NCI-H446 treated with DMSO at 0.1 percent for 48 hours (cell line): ENCODE measurements at places on chromosomes 5 and 9.

GRCh38 chr5:64518793-64519192 is 13.0 kb downstream of the RGS7BP start:
- DNase-seq = no peak

DNA sequence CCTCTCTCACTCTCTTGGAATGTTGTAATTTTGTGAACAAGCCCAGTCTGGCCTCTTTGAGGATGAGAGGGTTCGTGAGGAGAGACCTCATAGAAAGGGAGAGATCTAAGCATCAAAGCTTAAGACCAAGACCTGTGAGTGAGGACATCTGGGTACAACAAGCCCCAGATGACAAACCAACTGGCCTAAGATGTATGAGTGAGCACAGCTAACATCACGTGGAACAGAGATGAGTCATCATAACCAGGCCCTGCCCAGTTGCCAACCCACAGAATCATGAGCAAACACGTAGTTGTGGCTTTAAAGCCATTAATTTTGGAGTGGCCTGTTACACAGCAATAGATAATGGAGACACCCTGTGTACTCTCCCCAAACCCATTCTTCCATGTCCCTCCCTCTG is 439.1 kb upstream of the KIF2A start:
- no peak for DNase-seq

GRCh38 chr5:81244451-81244850 is 11.3 kb downstream of the CKMT2 start:
- no peak for DNase-seq

- DNase-seq = no peak
These were observed 23.3 kb downstream of the CLPTM1L start for GRCh38 chr5:1321576-1321975.

GRCh38 chr5:133596049-133596448 is 16.3 kb downstream of the FSTL4 start:
- no peak for DNase-seq

GRCh38 chr5:128773378-128773777 is 191.9 kb upstream of the SLC27A6 start:
- no peak for DNase-seq

- DNase-seq = no peak
These were observed 33.4 kb downstream of the CREBRF start for GRCh38 chr5:173089581-173089980.

DNA sequence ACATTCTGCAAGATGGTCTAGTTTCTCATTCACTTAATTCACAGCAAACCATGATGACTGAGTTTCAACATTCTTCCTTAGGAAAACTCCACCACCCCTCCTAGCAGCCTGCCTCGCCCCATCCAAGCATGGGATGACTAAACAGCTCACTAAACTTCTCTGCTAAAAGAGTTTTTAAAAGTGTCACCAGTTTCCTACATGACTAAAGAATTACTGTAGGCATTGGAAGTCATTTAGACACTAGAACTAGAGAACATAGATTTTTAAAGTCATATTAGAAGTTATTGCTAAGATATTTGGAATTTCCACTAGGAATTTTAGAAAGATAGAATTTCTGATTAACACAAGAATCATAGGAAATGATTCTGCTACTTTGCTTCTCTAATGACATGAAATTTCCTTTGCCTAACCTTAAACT is 5.5 kb upstream of the ESM1 start:
- no peak for DNase-seq

DNA sequence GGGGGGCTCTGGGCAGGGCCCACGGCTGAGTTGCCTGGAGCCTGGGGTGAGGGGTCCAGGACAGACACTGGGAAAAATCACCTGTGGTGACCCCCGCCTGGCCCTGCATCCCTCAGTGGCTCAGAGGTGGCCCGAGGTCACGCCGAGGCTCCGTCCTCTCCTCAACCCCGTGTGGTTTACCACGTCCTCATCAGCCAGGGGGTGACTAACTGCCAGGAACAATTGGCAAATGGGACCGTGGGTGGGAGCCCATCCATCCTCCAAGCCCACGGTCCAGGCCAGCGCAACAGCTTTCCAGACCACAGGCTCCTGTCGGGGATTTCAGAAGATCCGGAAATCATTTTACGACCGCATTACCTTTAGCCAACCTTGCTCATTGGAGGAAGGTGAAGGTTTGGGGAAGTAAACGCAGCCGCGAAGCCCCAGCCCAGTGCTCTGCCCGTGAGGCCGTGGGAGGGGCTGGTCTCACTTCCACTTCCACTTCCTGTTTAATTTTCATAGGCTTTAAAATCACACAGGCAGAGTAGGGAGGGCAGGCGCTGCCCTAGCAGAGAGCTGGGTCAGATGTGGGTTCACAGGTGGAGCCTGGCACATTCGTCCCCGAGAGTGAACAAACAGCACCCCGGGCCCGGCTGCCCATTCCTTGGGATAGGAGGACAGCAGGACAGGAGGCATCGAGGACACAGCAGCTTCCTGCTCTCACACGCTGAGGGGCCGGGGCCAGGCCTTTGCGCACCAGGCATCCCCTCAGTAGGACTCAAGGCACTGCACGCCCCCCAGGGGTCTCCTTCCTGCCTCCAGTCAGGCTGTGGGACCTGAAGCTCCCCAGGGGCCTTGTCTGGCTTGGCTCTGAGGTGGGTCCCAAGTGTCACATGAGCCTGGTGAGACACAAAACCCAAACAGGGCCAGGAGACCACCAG is 19.8 kb upstream of the SLC9A3 start:
- no peak for DNase-seq

DNA sequence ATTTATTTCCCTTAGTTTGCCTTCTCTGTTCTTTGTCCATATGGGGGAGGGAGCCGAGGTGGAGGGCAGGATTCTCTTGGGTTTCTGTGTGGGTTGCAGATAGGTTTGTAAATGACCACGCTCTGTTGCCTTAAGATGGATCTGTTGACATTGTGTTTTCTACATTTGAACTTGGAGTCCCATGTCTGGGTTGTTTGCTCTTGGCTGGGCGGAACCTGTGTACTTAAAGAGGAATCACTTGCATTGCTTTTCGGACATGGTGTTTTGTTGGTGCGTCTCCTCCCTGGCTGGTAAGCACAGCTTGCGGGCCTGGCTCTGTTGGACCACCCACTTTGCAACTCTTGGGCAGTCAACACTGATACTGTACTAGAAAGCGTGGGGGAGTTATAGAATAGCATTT is 45.9 kb downstream of the EHMT1 start:
- no peak for DNase-seq

DNA sequence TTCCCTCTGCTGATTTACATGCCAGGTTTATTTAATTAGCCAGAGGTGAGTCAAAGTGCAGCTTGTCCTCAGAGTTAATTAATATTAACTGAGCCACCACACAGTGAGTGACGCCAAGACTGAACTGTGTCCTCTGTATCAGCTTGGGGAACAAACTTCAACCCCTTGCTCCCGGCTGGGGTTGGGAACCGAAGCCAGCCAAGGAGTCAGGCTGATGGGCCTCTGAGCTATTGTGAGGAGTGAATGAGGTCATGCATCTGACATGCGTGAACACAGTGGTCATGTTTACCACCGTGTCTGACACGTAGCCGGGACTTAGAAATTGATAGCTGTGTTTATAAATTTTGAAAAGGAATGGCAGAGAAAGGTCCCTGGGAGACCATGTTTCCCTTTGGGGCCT is 17.1 kb downstream of the IGIP start:
- no peak for DNase-seq

- no peak for DNase-seq
These were observed 271.9 kb upstream of the TMEM161B start for GRCh38 chr5:88540471-88541115.

DNA sequence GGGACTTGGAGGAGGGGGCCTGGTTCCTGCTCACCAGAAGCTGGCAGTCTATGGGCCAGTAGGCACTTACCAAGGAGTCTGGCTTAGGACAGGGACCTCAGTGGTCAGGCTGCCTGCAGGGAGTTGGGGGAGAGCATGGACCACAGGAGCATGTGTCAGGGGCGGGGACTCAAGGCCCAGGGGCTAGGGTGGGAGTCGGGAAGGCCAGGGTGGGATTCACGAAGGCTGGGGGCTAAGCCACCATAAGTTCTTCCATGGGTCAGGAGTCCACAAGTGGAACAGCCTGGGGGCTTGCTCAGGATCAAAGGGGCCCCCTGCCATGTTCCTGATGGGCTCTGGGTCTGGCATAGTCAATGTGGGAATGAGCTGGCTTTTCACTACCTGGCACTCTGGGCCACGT is 11.5 kb upstream of the SLC25A48 start:
- DNase-seq = no peak

GRCh38 chr5:159178978-159179377 is 30.4 kb downstream of the RNF145 start:
- DNase-seq = no peak

DNA sequence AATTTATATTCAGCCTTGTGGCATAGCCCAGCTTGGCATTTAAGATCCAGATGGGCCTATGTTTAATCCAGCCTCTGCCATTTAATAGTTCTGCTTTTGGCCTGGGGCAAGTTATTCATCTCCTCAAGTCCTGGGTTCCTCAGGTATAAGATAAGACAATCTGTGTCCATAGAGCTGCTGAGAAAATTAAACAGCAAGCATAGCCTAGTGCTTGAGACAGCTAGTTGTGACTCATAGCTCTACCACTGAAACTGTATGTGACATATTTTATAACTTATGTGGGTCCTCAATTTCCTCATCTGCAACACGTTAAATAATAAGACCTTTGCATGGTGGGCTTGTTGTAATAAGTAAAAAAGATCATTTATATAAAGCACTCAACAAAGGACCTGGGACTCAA is 53.3 kb upstream of the ATP10B start:
- no peak for DNase-seq

DNA sequence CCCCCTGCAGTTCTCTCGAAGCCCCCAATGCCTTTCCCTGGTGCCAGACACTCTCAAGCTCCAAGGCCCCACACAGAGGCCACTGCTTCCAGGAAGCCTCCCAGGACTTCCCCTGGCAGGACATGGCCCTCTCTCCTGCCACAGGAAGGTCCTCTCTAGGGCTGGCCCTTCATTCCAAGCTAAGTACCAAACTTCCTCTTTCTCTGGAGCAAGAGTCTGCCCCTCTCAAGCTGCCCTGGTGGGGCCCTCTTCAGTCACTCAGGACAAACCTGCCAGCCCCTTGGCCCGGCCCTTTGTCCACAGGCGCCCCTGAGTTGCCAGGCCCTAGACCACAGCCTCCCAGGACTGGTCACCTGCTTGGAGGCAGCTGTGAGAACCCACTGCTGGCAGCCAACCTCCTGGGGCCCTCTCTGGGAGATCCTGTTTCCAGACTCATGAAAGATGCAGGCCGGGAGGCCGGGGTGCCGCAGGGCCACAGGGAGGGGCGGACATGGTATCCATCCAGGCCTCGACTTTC is 6.6 kb downstream of the NINJ1 start:
- DNase-seq = no peak

DNA sequence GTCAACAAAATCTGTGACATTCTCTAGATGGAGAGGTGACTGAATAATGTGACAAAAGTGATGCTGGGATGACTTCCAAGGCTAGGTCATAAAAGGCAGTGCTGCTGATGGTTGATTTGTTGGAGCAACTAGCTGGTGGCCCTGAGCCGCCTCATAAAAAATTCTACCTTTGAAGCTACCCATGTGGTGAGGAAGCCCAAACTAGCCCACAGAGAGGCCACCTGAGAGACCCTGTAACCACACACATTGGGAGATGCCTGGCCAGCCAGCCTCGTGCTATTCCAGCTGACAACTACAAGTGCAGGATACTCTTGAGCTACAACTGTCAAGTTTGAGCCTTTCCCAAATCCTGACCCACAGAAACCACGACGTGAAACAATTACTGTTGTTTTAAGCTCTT is 22.7 kb downstream of the CLTA start:
- DNase-seq = no peak

DNA sequence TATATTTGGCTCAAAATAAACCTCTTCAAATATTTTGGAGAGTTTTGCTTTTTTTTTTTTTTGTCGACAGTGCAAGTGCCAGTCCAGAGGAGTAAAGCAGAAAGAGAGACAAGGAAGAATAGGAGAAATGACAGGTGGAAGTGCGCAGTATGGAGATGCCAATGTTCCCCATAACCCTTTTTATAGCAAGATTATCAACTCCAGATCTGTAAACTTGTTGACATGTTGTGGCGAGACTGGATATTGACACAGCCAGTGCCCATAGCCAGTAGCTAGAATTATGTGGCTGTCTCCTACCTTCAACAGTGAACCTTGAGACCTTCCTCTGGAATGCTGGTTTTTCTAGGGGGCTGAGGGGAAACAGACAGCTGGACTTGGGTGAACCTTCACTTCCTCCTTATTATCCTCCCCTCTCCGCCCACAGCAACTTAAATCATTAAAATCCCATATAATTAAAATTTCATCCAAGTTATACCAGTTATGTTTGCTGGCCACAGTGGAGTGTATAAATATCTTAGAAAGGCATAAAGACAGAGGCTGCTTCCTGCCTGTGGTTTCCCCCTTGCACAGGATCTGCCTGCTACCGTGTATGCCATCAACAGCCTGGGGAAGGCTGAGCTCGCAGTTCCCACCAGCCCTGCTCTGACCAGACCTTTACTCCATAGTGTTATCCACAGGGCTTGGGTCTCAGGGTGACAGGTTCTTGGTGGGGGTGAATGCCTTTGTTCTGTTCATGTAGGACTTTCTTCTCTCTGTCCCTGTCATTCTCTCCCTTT is 112.3 kb upstream of the ANKH start:
- DNase-seq = no peak

- DNase-seq = no peak
These were observed 13.3 kb upstream of the COL5A1 start for GRCh38 chr9:134628354-134628736.

- peak; percentile 68 for DNase-seq
These were observed 339.9 kb downstream of the ASTN2 start for GRCh38 chr9:117074784-117075520.

DNA sequence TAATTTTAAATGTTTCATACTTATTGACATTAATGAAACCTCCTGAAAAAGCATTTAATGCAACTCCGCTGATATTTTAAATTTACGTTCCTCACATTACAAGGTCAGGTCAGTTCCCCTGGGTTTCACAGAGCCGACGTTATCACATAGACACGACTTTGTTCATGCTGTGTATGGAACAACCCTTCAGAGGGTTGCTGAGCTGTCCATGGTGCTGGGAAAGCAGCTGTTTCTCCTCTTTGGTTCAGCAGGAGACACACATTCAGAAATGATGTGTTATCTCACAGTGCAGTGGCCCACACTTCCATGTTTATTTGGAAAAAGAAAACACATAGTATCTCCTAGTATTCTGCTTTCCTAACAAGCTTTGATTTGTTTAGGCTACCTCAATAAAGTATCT is 53.5 kb downstream of the PPP2R2B start:
- no peak for DNase-seq

DNA sequence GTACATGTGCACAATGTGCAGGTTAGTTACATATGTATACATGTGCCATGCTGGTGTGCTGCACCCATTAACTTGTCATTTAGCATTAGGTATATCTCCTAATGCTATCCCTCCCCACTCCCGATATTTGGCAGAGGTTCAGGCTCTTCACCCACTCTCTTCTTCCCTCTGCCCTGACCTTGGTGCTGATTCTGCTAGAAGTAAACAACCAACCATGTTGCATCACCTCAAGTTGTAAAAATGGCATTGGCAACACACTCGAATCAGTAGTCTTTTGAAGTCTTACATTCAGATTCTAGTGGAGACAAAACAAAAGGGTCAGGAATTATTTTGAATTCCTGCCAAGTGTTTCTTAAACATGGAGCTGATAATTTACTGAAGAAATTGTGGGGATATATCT is 40.0 kb downstream of the PRR16 start:
- DNase-seq = no peak
